Activated CD4-positive, alpha-beta T cell treated with anti-CD3 and anti-CD28 coated beads, Interleukin-2, amount 50 U/mL, for 4 hours (primary cell): ENCODE measurements at places on chromosomes 11 and 22.

GRCh38 chr11:2221024-2221423 is 49.4 kb downstream of the ASCL2 start:
- no peak for DNase-seq

GRCh38 chr11:87198266-87198881 is 160.6 kb downstream of the TMEM135 start:
- DNase-seq, result no peak

- no peak for DNase-seq
Measured at GRCh38 chr11:91650802-91651201, 573.8 kb upstream of the FAT3 start.

DNA sequence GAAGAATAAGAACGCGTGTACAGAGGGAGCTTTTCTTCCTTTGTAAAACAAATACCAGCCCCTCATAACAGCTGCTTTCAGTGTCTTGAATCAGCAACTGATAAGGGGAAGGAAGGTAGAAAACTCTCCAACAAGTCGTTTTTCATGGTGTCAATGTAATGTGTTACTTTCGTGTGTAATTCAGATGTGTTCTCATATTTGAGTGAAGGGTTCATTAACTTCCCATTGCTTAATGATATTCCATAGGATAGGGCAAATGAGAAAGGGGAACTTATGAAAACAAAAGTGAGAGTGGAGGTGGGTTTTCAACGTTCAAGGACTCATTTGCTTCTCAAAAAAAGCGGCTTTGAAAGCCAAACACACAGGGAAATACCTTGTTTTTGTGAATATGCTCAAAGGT is 452.1 kb downstream of the NTM start:
- no peak for DNase-seq

DNA sequence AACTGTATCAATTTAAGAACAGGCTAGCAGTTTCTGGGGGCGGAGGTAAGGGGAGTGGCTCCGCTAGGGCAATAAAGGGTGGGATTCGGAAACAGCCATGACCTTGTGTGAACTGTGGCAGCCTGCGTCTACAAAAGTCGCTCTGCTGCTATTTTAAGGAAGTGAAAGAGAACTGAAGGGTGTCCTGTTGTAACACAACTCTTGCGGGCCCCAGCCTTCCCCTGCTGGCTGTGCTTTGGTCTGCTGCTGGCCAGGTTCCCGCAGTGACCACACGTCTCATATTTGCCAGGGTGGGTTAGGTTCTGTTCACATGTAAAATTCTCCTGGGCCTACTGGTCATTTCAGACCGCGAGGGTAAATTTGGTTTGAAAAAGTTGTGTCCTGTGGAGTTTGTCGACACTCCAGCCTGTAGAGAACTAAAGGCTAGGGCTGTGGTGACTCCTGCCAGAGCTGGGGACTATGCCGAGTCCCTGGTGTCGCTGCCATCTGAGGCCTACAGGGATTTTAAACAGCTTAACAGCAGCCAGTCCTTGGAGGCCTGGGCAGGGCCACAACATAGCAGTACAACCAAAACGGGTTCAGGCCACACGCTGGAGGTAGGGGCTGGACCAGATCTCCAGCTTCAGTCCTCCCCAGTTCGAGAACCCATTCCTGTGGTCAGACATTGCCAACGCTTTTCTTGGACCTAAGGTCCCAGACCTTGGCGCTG is 1.1 kb upstream of the PPFIBP2 start:
- no peak for DNase-seq

DNA sequence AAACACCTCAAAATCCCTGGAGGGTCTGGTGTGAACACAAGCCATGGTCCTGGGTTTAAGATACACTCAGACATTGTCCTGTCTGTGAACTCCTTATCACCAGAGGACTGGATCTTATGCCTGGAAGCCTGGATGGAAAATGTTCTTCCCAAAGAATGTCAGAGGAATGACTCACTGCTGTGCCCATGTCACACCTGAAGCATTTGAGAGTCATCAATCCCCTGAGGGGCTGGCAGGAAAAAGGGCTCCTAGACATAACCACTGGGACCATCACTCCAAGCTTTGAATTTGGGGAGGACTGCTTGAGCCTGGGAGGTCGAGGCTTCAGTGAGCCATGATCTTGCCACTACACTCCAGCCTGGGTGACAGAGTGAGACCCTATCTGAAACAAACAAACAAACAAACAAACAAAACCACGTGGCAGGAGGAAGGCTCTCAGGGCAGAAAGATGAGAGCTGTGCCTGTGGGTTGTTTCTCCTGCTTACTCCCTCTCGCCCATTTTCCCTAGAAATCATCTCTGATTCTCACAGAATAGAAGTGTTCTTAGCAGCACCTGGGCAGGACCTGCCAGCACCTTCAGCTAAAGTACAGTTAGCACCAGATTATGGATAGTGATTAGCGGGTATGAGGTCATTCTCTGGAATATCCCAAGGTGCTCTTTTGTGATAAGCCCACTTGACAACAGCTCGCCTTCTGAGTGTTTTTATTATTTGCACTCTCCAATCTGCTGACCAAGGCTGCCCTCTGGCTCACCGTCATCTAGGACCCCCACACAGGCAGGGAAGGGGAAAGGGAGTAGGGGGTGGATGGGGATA is 11.9 kb upstream of the PRG2 start:
- no peak for DNase-seq

DNA sequence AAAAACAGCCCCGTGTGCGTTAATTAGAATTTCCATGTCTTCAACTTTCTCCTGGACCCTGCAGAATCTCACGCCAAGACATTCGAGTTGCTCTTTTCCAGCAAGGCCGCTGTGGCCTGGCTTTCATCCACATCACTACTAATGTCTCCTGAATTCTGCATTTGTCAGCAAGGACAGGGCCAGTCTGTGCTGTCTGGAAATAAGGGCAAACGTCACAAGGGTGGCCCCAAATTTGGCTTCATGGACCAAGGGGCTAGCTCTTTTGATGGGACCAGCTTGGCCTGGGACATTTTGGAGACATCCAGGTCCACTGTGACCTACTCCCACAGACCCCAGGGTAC is 33.4 kb downstream of the KCNQ1OT1 start:
- no peak for DNase-seq

DNA sequence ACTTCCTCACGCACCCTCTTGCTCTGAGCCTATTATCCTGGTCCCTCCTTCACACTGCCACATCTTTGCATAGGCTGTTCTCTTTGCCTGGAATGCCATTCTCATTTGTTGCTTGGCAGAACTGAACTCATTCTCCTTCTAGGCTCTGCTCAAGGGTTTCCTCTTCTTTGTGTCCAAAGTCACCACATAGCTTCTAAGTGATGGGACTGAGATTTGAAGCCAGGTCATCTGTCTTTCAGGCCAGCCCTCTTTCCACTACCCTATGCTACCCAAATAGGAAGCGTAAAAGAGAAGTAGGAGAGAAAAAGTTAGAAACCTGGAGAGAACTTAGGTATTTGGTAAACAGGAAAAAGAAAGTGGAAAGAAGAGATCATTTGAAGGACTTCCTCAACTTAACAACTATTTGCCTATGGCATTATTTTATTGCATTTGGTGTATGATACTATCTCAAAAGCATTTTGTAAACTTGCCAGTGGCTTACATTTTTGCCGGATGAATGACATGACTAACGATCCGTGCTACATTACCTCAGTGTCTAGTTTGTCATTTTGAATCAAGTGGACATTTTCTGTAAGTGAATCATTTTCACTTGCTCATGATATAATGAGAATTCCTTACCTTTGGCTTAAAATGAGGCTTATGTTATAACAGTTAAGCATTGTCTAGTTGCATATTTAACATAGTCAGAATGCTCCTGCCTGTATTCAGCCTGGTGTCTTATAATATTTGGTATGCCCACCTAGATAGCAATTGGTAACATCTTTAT is 18.5 kb downstream of the NF2 start:
- no peak for DNase-seq

- no peak for DNase-seq
Measured at GRCh38 chr11:124415356-124415923, 9.2 kb downstream of the OR8B4 start.

- DNase-seq, result no peak
Measured at GRCh38 chr22:44777364-44777755, 25.0 kb downstream of the ARHGAP8 start.

DNA sequence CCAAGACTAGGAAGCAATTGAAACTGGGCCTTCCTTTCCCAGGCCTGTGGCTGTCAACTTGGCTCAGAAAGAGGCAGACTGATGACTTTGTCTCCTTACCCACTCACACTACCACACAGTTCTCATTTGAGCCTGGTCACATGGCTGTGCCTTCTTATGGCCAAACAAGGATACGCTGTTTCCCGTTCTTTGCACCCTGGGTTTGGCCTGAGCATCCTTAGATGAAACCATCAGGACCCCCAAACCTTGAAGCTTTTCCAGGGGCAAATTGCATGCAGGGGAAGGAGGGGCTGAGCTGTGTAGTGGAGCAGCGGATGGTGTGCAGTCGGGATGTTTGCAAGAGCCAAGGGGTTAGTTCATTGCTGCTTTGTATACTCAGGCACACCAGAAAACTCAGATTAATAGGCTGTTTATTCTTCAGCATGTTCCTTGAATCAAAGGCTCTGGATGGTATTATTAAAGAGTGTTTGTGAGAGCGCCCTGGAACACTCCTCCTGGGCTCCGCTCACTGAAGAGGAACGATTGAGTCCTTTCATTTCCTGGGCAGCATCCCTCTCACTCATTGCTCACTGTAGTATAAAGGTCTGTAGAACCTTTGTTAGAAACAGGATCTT is 69.8 kb downstream of the ARFGAP2 start:
- DNase-seq, result no peak

- DNase-seq, result no peak
Measured at GRCh38 chr11:120909676-120910416, 114.1 kb upstream of the TBCEL start.

GRCh38 chr11:63490551-63491239 is at the start of gene PLAAT5:
TSS of gene PLAAT5 (minus strand) at chr11:63491167. CDS start at chr11:63491034, 133 bp downstream.
- DNase-seq, result no peak

GRCh38 chr22:27247701-27248434 is 553.7 kb downstream of the MN1 start:
- DNase-seq, result no peak

DNA sequence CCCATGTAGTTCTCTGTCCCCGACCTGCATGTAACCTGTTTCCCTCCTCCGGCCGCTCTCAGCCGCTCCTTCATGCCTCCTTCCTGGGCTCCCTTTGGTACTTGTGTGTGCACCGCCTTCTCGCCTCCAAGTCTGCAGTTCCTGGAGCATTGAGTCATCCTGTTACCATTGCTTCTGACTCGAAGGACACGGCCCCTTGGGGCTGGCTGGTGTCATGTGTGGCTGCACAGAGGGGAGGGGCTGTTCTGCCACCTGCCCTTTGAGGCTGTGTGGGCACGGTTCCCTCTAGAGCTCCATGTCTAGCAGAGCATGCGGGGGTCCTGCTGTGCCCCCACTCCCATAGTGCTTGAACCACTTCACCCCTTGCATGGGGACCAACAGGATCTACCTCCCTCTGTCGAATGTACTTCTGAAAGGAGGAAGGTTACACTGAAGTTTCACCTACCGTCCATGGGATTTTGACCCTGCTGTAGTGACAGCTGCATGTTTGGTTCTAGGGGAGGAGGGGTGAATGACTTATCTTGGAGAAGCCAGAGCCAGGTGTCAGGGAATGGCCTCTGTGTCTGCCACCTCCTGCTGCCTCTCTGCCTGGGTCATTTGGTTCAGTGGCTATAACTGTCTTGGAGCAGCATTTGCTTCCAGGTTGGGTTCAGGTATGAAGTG is 39.6 kb downstream of the BCR start:
- peak; percentile 51 for DNase-seq

- no peak for DNase-seq
Measured at GRCh38 chr11:114326151-114326550, 30.0 kb downstream of the NNMT start.

- no peak for DNase-seq
Measured at GRCh38 chr11:2649400-2649799, 50.4 kb downstream of the KCNQ1OT1 start.

DNA sequence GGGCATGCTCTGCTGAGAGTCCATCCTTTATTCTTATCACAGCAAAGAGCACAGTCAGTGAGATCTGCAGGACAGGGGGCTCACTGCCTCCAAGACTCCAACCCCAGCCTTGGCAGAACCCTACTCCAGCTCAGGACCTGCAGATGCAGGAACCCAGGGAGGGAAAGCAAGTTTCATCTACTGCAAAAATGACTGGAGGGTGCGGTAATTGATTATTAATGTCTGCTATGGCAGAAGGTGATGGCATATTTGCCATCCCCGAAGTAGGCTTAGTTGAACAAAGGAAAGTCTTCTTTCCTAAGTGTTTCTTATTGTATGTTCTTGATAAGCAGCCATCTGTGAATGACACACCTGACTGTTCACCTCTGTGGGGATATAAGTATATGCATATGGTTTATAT is 9.2 kb downstream of the SCUBE1 start:
- no peak for DNase-seq

GRCh38 chr11:11533751-11534150 is 88.1 kb downstream of the GALNT18 start:
- no peak for DNase-seq

DNA sequence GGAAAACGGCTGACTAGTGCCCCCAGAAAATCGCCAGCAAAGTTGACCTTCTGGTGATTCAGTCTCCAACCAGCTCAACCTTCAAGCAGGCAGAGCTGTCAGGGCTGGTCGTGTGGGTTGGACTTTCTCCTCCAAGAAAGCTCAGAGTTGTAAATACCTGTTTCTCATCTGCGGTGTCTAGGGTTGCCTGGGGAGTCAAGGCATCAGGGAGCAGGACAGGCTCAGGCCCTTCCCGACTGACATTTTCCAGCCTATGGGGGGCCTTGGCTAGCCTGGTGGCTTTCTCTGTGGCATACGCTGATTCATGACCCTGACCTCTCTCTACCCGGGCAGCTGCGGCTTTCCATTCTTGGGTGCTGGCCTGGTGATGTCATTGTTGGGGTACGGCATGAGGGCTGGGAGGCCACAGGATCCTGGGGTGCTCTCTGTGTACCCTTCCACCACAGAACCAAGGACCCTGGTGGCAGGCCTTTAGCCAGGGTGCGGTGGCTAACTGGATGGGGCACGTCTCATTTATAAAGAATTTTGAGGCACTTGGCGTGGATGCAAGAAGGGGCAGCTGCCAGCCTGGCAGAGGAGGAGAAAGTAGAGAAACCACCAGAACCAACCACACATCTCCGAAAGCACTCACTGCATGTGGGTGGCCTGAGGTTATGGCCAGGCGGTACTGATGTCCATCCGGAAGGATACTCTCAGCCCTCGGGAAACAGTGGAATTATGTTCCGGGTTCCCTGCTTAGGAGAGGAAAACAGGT is 64.9 kb downstream of the BCR start:
- no peak for DNase-seq

DNA sequence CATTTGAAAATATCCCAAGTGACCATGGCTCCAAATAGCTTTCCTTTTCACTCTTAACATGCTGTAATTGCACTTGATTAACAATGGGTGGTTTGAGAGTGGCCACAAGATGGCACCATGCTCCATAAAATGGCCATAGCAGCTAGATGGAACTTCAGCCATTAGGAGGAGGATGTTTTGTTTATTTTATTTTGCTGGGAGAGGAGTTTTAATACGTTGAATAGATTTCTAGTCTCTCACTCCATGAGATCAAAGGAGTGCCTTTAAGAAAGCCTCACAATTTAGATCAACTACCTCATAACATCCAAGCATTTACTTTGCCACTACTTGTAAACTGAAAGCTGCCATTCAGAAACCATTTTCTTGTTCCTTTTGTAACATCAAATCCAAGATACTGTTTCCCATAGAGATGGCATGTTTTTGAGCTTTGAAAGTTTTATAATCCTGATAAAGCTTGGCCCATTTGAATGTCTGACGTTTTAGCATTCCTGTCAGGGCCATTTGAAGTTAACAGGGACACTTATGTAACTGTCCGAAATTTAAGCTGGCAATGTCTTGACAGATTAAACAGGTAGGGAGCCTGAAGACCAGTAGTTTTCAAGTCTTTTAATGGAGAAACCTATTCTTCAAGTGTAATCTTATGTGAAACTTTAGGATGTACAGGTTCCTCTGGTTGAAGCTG is 4.7 kb downstream of the FEN1 start:
- peak; percentile 68 for DNase-seq

- DNase-seq, result no peak
Measured at GRCh38 chr11:69531717-69532088, 50.2 kb downstream of the LINC01488 start.
